MCF 10A (cell line): ENCODE measurements at places on chromosomes 4 and X.
A peak's percentile ranks its signal among the peaks of the same experiment; 100 is the strongest.

DNA sequence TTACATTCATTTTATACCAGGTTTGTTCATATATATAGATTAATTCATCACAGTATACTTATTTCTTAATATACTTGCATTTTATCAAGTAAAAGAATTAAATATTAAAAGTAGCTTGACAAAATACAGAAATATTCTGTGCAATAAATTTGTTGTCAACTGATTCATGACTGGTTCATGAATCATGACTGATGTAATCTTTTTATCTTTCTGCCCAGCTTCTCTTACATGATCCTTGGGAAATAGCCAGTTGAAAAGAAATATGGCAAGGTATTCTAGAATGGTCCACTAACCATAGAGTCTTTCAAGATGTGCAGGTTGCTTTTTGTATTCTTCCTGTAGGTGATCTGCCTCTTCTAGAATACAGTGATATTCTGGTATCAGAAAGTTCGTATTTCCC lies 4.2 kb upstream of the CCNA2 start:
- H3K27me3 ChIP-seq, result no peaks in the 10 kb centered on the region
- H3K4me3 ChIP-seq, result no peak overlapping the region
- H3K36me3 ChIP-seq, result peaks cover 38% of the 10 kb centered on the region
- no peaks in the 10 kb centered on the region for H3K4me1 ChIP-seq

GRCh38 chrX:4570151-4570550 lies 856.7 kb upstream of the PRKX start:
- no peaks in the 10 kb centered on the region for H3K36me3 ChIP-seq
- H3K4me3 ChIP-seq, result no peak overlapping the region
- no peaks in the 10 kb centered on the region for H3K4me1 ChIP-seq
- H3K27me3 ChIP-seq, result no peaks in the 10 kb centered on the region
- H3K27ac ChIP-seq, result no peak overlapping the region

DNA sequence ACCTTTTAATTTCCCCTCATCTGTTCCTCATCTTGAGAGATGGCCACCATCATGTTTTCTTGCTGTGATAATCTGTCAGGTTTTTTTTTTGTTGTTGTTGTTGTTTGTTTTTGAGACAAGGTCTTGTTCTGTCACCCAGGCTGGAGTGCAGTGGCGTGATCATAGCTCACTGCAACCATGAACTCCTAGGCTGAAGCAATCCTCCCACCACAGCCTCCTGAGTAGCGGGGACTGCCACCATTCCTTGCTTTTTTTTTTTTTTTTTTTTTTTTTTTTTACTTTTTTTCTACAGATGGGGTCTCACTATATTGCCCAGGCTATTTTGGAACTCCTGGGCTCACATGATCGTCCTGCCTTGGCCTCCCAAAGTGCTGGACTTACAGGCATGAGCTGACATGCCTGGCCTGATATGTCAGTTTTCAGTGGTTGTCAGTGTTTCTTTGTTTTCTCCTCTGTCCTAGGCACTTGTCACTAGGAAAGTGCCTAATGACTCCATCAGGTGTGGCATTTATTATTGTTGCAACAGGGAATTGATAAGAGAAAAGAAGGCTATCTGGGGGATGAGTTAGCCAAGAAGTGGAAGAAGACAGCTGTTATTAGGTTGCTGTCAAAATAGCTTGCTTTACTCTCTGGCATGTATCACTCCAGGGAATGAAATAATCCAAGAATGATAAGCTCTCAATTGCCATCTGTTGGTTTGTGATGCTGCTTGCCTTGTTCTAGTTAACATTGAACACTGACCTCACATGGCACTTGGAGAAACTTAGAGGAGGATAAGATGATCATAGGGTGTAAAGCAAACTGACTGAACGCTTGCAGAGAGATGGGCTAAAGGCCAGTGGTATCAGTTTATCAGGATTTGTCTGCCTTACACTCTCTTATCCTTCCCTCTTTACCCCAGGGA lies 41.7 kb downstream of the TMEM164 start:
- H3K4me3 ChIP-seq, result no peak overlapping the region
- peaks cover 80% of the 10 kb centered on the region for H3K27me3 ChIP-seq
- H3K27ac ChIP-seq, result no peak overlapping the region
- DNase-seq, result no peak
- H3K4me1 ChIP-seq, result no peaks in the 10 kb centered on the region
- no peaks in the 10 kb centered on the region for H3K36me3 ChIP-seq

GRCh38 chrX:132146456-132146855 lies 18.6 kb upstream of the FRMD7 start:
- no peaks in the 10 kb centered on the region for H3K36me3 ChIP-seq
- no peak for DNase-seq
- H3K27me3 ChIP-seq, result peaks cover 57% of the 10 kb centered on the region
- no peak overlapping the region for H3K27ac ChIP-seq

GRCh38 chrX:40012868-40013265 lies 84.9 kb downstream of the BCOR start:
- no peak for DNase-seq
- no peaks in the 10 kb centered on the region for H3K36me3 ChIP-seq
- H3K27me3 ChIP-seq, result no peaks in the 10 kb centered on the region
- H3K27ac ChIP-seq, result peak overlapping the region; percentile 82

DNA sequence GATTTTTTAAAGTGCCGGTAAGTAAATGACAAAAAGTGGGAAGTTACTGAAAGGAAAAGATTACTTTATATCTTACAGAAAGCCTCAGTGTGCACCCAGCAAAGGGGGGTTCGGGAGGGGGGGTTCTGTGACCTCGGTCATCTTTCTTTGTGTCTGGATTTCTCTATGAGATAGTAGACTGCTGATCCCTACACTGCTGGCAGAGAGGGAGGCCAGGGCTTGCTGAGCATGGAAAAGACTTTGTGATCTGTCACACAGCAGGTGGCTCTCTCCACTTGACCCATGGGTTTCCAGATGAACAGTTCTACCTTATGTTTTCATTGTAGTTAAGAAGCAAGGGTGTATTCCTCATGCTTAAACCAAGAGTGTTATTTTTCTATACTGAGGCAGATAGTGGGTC lies 475.6 kb downstream of the PCDH10 start:
- no peak overlapping the region for H3K4me3 ChIP-seq
- H3K4me1 ChIP-seq, result peaks cover 7% of the 10 kb centered on the region
- no peaks in the 10 kb centered on the region for H3K27me3 ChIP-seq
- H3K27ac ChIP-seq, result no peak overlapping the region

- no peak overlapping the region for H3K4me3 ChIP-seq
- H3K4me1 ChIP-seq, result no peaks in the 10 kb centered on the region
- DNase-seq, result no peak
- H3K36me3 ChIP-seq, result no peaks in the 10 kb centered on the region
- H3K27ac ChIP-seq, result no peak overlapping the region
- H3K27me3 ChIP-seq, result no peaks in the 10 kb centered on the region
These were observed 92.7 kb upstream of the PPP2R3B start for GRCh38 chrX:479273-479981.

DNA sequence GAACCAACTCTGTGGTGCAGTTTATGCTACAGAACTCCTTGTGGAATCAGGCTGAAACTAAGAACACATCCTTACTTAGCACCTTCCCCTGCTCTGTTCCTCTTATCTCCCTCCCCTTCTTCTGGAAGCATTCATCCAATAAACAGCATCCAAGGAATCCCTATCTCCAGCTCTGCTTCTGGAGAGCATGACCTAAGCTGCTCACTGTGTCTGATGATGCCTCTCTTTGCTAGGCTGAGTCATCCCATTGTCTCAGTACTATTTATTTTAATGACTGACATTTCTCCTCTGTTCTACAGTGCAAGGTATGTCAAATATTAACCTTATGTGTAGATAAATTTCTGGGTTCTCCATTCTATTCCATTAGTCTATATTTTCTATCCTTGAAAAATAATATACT lies 71.2 kb downstream of the BEND2 start:
- H3K27me3 ChIP-seq, result no peaks in the 10 kb centered on the region

DNA sequence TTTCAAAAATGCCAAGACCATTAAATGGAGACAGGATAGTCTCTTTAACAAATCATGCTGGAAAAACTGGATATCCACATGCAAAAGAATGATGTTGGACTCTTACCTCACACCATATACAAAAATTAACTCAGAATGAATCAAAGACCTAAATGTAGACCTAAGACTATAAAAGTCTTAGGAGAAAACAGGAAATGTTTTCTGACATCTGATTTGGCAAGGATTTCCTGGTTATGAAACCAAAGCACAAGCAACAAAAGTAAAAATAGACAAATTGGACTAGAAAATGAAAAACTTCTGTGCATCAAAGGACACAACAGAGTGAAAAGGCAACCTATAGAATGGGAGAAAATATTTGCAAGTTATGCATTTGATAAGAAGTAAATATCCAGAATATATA lies 37.6 kb downstream of the ARFIP1 start:
- peaks cover 5% of the 10 kb centered on the region for H3K4me1 ChIP-seq
- H3K27me3 ChIP-seq, result no peaks in the 10 kb centered on the region
- no peak overlapping the region for H3K27ac ChIP-seq

- DNase-seq, result no peak
- no peak overlapping the region for H3K27ac ChIP-seq
- no peak overlapping the region for H3K4me3 ChIP-seq
- peaks cover 13% of the 10 kb centered on the region for H3K4me1 ChIP-seq
- H3K27me3 ChIP-seq, result peaks cover 52% of the 10 kb centered on the region
These were observed 42.1 kb downstream of the TEX13B start for GRCh38 chrX:107940095-107940494.

GRCh38 chrX:34503119-34503518 lies 154.0 kb downstream of the TMEM47 start:
- H3K27me3 ChIP-seq, result no peaks in the 10 kb centered on the region
- no peak overlapping the region for H3K4me3 ChIP-seq
- no peak overlapping the region for H3K27ac ChIP-seq
- H3K4me1 ChIP-seq, result no peaks in the 10 kb centered on the region
- peaks cover 6% of the 10 kb centered on the region for H3K36me3 ChIP-seq

DNA sequence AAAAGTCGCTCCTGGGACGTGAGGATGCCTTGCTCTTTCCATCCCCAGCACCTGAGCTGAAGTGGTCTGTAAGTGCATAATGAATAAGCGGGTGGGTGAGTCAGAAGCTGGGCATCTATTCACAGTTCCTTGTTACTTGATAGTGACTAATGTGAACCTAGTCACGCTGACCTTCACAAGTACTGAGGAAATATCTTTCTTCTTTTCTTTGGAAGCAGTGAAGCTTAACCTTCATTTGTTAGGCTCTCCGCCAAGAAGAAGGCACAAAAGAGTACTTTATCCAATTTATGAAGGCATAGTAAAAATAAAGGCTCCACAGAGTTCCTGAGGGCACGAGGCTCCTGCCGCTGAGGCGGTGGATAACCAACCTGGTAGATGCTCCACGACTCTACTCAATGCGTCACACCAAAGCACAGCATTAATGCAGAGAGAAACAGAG lies 475.7 kb upstream of the SLIT2 start:
- peak overlapping the region; percentile 61 for H3K4me3 ChIP-seq
- DNase-seq, result peak; percentile 92
- peaks cover 17% of the 10 kb centered on the region for H3K4me1 ChIP-seq

- H3K27ac ChIP-seq, result peak overlapping the region; percentile 46
- H3K27me3 ChIP-seq, result no peaks in the 10 kb centered on the region
- peaks cover 12% of the 10 kb centered on the region for H3K36me3 ChIP-seq
- peaks cover 36% of the 10 kb centered on the region for H3K4me1 ChIP-seq
- no peak overlapping the region for H3K4me3 ChIP-seq
These were observed 109.7 kb downstream of the ELOVL6 start for GRCh38 chr4:110088670-110089069.

- no peak overlapping the region for H3K4me3 ChIP-seq
- H3K27me3 ChIP-seq, result peaks cover 28% of the 10 kb centered on the region
- H3K36me3 ChIP-seq, result peaks cover 5% of the 10 kb centered on the region
- no peak overlapping the region for H3K27ac ChIP-seq
These were observed 22.9 kb upstream of the KDM5C start for GRCh38 chrX:53247928-53248327.

- no peaks in the 10 kb centered on the region for H3K27me3 ChIP-seq
- H3K27ac ChIP-seq, result no peak overlapping the region
- peaks cover 6% of the 10 kb centered on the region for H3K36me3 ChIP-seq
- no peaks in the 10 kb centered on the region for H3K4me1 ChIP-seq
- H3K4me3 ChIP-seq, result no peak overlapping the region
These were observed 103.2 kb downstream of the HMX1 start for GRCh38 chr4:8768357-8768999.

DNA sequence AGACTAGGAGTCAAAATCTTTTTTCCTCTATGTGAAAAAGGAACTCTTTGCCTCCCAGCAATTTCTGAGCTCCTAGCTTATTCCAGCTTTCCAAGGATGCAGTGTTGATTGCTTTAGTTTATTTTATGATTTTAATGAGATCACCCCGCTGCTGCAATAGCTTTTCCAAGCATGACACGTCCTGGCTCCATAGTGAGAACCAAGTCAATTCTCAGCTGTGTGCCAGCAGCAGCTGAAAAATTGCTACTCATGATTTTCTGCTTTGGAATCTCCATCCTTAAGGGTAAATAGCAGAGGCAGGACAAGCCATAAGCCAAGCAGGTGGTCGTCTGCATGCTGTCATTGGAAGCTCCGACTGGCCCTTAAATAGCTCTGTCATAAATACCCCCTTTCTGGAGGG lies 64.5 kb downstream of the FTHL17 start:
- no peaks in the 10 kb centered on the region for H3K27me3 ChIP-seq
- DNase-seq, result no peak
- no peak overlapping the region for H3K4me3 ChIP-seq
- H3K4me1 ChIP-seq, result no peaks in the 10 kb centered on the region

GRCh38 chrX:7146703-7147412 lies 654 bp upstream of the STS start:
- H3K27ac ChIP-seq, result no peak overlapping the region
- H3K4me3 ChIP-seq, result peak overlapping the region; percentile 85
- peaks cover 13% of the 10 kb centered on the region for H3K4me1 ChIP-seq
- DNase-seq, result peak; percentile 42

DNA sequence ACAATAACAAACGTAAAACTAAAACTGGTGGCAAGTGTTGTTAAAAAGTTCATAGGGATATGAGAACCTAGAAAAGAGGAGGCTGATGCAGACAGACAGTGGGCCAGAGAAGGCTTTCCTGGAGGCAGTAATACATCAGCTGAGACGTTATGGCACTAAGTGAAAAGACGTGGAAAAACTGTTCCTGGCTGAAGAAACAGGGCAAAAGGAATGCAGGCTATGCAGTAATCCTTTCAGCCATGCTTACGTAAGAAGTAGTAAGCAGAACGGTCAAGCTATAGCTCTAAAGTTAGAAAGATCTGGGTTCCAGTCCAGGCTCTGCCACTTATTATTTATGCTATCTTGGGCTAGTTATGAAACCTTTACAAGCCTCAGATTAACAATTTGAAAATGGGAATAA lies 6.4 kb downstream of the LAMTOR3 start:
- H3K4me3 ChIP-seq, result no peak overlapping the region
- H3K27me3 ChIP-seq, result no peaks in the 10 kb centered on the region
- H3K4me1 ChIP-seq, result peaks cover 21% of the 10 kb centered on the region
- H3K27ac ChIP-seq, result no peak overlapping the region
- H3K36me3 ChIP-seq, result peaks cover 28% of the 10 kb centered on the region

GRCh38 chr4:147138171-147138570 lies 192.5 kb upstream of the TTC29 start:
- peaks cover 5% of the 10 kb centered on the region for H3K4me1 ChIP-seq
- H3K27ac ChIP-seq, result no peak overlapping the region
- no peak overlapping the region for H3K4me3 ChIP-seq
- DNase-seq, result no peak
